ENCODE measurements at places on chromosomes 2 and 18.

GRCh38 chr2:112000399-112001135 lies 54.5 kb upstream of the TMEM87B start:
- no peak for DNase-seq

DNA sequence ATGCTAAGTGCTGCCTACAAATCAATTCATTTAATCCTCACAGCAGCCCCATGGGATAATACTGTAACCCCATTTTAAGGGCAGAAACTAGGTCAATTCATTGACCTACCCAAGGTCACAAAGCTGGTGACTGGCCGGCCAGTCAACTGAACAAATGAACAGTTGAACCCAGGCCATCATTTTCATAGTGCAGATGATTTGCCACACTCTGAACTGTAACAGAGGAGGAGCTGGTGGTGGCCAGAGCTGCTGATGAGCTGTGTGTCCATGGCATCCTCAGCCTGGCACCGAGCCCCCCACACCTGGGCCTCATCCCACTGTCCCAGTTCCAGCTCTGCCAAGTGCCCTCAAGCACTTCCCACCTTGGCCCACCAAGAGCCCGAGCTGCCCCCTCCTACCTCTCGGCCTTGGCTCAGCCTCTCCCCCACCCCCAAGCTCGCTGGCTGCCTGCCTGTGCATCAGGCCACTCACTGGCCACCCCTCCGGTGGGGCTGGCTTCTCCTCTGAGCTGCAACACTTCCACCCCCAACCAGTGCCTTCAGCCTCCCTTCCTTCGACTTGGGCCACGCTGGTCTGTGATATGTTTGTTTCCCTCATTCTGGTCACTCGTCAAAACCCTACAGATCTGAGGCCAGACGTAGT lies 58.4 kb downstream of the ATOH8 start:
- DNase-seq: no peak

- no peak for DNase-seq
Measured at GRCh38 chr2:152456262-152456661, 121.3 kb downstream of the FMNL2 start.

- peak; percentile 75 for DNase-seq
Measured at GRCh38 chr2:74498500-74499266, 720 bp downstream of the LBX2 start.

- no peak for DNase-seq
Measured at GRCh38 chr2:205731583-205731981, 49.3 kb downstream of the NRP2 start.

DNA sequence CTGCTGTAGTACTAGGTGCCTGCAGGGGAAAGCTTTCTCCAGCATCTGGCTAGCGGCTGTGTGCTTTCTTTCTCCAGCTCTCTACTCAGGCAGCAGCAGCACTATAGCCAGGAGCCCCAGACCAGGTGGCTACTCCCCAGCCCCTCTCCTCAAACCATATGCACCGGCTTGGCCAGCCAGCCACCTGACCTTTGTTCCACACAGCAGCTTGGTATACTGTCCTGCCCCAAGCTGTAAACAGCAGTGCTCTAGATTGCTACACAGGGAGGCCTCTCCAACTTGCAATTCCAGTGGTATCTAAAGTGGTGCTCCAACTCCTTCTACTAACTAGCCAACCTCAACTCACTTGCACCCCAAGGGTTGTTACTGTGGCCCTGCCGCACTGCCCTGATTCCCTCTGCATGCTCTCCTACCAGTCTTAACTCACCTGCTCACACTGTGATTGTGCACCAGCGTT lies 19.6 kb downstream of the LDAH start:
- no peak for DNase-seq

- DNase-seq: no peak
Measured at GRCh38 chr2:236912326-236913120, 173.2 kb upstream of the COPS8 start.

DNA sequence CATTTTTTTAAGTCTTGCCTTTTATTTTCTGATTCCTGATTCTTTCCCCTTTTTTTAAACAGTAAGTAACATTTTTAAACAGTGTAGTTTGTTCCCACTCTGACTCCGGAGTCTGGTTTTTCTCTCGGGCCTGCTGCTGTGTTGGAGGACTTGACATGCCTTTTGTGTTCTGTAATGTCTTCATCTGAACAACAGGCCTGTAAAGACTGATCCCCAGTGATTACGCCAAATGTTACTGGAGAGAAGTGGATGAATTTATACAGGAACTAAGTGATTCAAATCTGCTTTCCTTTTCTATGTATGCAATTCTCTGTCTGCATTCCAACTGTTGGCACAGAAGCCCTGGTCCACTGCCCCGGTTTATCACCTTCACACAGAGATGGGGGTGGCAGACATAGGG lies 54.3 kb upstream of the RMDN2 start:
- no peak for DNase-seq

DNA sequence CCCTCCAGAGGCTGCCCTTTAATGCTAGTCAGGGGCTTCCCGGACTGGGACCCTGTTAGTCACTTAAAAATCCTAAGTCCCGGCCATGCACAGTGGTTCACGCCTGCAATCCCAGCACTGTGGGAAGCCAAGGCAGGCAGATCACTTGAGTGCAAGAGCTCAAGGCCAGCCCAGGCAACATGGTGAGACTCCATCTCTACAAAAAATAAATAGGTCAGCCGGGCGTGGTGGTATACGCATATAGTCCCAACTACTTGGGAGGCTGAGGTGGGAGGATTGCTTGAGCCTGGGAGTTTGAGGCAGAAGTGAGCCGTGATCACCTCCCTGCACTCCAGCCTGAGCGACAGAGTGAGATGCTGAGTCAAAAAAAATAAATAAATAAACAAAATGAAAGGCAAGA lies 17.2 kb upstream of the KCNG2 start:
- no peak for DNase-seq

DNA sequence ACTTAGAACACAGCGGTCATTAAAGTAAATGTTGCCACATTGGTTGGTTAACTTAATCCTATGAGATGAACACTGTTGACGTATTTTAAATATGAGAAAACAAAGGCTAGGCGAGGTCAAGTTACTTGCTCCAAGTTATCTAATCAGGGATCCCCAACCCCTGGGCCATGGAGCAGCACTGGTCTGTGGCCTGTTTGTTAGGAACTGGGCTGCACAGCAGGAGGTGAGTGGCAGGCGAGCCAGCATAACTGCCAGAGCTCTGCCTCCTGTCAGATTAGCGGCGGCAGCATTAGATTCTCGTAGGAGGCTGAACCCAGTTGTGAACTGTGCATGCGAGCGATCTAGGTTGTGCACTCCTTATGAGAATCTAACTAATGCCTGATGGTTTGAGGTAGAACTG lies 878.9 kb downstream of the CPS1 start:
- DNase-seq: no peak

DNA sequence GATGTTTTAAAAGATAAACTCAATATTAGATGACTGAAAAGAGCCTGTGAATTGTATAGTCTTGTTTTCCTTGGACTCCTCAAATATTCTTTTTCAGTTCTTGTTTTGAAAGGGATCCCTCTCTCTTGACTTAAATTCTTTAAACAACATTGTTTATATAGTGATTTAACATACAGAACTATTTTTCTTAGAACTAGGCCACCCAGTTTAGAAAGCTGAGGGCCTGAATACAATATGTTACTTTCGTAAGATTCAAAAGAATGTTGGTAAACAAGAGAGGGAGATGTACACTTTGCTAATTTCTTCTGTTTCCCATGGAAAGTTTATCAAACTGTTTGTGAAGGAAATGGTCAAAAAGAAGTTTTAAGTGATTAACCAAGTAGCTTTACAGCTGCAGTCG lies 5.5 kb upstream of the TSPYL6 start:
- no peak for DNase-seq

GRCh38 chr2:216773072-216773471 lies 77.7 kb upstream of the IGFBP5 start:
- no peak for DNase-seq

GRCh38 chr2:127658146-127658545 lies 12.2 kb downstream of the GPR17 start:
- DNase-seq: no peak

GRCh38 chr2:30927465-30928075 lies 120.3 kb upstream of the CAPN13 start:
- no peak for DNase-seq

GRCh38 chr2:172597176-172597842 lies 41.4 kb downstream of the PDK1 start:
- DNase-seq: no peak

- no peak for DNase-seq
Measured at GRCh38 chr18:79616651-79617510, 62.7 kb upstream of the CTDP1 start.

DNA sequence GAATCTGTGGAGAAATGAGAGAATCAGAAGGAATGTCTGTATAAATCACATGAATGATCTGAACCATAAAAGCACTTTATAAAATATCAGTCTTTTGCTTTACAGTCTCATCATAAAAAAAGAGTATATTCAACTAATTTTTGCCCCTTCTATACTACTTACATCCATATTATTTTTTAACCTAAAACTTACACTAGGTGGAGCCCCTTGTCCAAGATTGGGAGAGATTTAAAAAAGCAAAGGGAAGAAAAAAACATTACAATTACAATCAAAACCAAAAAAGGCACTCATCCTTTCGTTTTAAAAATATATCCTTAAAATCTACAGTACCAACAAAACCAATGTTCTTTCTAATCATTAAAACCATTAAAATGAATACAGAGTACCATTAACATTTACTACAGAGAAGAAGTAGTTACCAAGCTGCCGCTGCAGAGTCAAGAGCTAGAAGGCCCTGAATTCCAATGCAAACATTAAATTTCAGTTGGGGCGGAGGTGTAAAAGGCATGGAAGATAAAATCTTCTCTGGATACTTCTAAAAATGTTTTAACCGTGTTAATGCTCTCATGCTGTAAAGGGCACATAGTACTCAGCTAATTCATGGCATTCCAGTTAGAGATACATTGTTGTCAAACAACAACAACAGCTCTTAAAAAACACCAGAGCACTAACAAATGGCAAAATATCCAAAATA lies 56.7 kb upstream of the EPB41L3 start:
- no peak for DNase-seq

- no peak for DNase-seq
Measured at GRCh38 chr18:32237049-32237448, 47.2 kb downstream of the MEP1B start.

- DNase-seq: no peak
Measured at GRCh38 chr2:207123335-207123744, 42.4 kb downstream of the KLF7 start.

- no peak for DNase-seq
Measured at GRCh38 chr2:176501617-176502016, 232.4 kb downstream of the MTX2 start.

- no peak for DNase-seq
Measured at GRCh38 chr18:48740851-48741485, 202.1 kb downstream of the CTIF start.

DNA sequence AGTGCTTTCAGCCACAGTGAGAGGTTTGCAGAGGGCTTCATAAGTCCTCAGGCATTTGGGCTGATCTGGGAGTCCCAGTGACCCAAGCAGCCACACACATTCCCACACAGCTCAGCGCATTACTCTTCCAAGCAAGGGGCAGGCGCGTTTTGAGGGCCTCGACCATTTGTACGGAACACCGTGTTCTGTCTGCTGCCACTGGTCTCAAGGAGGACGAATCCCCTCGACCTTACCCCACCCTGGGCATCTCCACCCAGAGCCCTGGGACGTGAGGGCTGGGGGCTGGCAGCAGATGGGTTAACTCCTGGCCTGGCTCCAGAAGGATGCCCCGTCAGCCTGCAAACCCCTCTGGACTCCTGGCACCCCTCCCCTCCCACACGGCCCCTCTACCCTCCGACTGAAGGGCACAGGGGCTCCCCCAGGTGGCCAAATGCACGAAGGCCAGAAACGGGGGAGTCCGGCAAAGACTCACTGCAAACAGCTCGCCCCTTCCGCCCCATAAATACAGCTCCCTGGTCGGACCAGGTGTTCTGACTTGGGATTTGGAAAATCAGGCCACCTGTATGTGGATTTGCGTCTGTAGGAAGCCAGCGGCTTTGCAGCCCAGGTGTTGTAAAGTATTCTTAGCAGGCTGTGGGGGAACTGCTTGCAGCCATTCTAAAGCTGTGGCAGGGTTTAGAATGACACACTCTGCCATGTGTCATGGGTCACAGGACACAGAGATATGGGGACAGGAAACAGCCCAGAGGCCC lies 33.6 kb upstream of the PTMA start:
- no peak for DNase-seq

DNA sequence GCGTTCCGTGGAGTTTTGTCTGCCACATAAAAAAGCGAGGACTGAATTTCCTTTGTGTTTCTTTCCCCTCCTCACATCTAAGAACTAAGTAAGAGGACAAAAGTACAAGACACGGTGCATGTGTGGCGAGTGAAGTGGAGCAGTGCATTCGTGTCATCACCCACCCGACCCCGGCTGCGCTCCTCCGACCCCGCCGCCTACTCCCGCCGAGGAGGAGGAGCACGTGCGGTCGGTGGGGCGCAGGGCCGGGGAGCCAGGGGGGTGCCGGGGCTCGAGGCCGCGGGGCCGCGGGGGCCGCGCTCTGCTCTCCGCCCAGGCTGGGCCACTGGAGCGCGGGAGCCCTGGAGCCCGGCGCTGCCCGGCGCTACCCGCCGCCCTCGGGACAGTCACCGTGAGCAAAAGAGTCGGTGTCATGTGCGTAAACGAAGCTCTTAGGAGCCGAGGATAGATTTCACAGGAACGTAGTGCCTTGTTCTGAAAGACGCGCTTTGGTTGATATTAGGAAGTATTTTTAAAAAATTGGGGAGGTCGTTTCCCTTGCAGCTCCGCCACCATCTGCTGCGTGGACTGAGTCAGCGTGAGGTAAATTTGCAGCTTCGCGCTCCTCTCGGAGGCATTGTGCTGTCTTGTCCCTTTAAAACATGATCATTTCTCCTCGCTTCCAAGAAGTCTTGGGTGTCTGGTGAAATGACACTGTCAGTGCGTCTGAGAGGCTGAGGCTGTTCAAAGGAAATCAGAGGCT lies 11.0 kb downstream of the TBR1 start:
- DNase-seq: no peak

- DNase-seq: no peak
Measured at GRCh38 chr2:130806370-130806769, 30.3 kb upstream of the ARHGEF4 start.

DNA sequence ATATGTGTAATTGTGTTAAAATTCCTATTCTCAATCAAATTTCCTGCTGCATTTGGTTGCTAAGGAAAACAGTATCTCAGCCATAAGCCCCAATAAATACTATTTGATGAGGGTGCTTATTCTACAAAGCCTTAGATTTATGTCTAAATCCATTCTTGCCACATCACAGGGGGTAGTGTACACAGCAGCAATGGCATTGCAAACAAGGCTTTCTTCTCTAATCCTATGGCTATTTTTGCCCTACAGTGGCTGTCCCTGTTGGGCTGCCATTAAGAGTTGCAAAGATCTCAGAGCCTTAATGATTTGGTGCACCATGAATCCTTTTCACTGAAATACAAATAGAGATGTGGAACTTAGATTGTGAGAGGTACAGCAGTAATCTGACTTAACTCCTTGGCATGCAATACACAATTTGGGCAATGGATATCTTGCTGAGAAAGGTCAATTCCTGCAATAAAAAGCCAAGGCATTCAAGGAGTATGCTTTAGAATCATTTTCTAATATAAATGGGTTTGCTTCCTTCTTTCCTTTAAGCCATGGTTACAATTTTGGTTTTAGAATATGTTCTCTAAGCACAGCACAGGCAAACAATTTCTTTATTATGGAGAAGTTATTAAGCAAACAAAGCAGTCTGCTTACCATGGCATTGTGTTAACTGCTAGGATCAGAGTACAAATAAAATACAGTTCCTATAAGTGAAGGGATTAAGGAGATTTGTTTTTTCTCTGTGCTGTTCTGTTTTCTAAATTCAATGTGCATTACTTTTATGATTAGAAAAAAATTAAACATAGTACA lies 69.8 kb upstream of the CD302 start:
- DNase-seq: no peak

- peak; percentile 61 for DNase-seq
Measured at GRCh38 chr2:108271691-108272253, 16.9 kb upstream of the SULT1C2 start.

- peak; percentile 6 for DNase-seq
Measured at GRCh38 chr2:209933499-209934483, 68.6 kb upstream of the RPE start.

Measured in H54 (cell line).